Jurkat, Clone E6-1 (cell line): ENCODE measurements at places on chromosomes 4 and X.

GRCh38 chr4:917466-917865 is 14.7 kb downstream of the GAK start:
- no peak for DNase-seq

DNA sequence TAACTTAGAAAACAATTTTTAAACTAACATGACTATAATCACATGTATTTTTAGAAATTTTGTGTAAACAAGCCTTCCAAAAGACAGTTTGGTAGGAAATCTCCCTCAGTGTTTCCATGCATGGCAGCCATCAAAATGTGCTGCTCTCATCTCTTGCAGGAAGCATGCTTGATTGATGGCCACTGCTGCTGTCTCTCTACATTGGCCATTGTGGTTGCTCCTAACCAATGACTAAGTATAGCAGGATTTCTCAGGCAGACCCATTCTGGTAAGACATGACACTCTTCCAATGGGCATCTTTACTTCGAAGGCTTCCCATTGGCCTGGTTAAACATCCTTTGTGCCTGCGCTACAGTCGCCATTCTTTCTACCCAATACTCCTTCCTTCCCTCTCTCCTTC is 78.9 kb upstream of the GUCY1A1 start:
- DNase-seq, result no peak

- no peak for DNase-seq
Observed at GRCh38 chr4:167117273-167117672, 117.0 kb downstream of the SPOCK3 start.

- no peak for DNase-seq
Observed at GRCh38 chr4:156290811-156291210, 337.1 kb upstream of the CTSO start.

GRCh38 chr4:43251841-43252240 is 359.3 kb downstream of the GRXCR1 start:
- no peak for DNase-seq

DNA sequence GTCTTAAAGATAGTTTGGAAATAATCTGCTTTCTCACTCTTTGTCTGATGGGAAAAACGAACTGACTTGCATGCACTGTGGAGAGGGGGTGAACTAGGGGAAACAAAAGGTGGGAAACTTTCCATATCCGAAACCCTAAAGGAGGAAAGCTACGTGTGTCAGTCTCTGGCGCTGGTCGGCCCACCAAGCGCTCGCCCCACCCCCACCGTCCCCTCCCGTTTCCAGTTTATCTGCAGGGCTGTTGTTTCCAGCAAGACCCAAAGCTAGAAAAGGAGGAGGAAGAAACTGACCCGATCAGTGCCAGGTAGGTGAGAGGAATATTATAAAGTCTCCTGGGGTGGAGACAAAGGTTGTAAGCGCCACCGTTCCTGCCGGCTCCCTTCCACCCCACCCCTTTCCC is 552 bp downstream of the TCEAL9 start:
- DNase-seq, result no peak

- DNase-seq, result peak; percentile 28
Observed at GRCh38 chr4:186778134-186778533, 54.5 kb upstream of the FAT1 start.

DNA sequence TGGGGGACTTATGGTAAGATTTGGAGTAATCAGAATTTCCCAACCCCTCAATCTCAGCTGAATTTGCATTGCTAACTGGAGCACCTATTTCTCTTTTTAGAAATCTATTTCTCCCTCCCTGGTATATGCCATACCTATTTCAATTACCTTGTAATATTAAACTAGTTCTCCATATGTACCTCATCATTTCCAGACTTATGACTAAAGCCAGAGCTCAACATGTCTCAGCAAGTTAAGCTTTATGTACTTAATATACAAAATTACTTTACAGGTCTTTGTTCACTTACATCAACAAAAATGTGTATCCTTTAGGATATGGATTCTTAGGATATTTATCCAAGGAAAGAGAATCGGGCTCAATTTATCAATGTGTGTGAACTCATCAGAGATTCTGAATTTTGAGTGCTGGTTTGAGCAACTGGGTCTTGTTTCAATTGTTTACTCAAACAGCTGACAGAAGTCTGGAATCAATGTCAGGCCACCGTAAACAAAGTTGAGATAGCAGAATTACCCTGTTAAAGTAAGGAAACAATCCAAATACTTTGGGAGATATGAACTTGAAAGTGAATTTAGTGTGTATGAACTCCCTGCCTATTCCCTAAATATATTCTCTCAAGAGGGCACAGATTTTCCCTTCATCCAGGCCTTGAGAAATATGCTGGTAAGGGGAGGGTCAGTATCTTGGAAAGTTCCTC is 199.6 kb downstream of the VEGFC start:
- no peak for DNase-seq

DNA sequence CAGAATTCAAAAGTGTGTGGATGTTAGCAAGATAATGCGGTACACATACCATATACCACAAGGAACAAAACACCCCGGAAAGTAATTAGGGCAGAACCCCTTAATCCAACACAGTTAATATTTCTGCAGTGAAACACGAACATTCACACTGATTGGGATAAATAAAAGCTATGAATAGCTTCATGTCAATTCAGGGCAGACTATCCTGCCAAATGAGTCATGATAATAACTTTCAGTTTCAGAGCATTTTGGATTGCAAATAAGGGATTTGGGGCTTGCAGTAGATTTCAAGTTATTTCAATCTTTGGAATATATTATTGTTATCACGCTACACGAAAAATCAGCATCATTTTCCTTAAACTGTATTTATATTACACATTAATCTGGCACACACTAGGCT is 24.3 kb downstream of the IRF2 start:
- no peak for DNase-seq

- DNase-seq, result peak; percentile 25
Observed at GRCh38 chr4:109302361-109303139, at the start of gene COL25A1. Gene COL25A1 (minus strand): TSS chr4:109302658.

- DNase-seq, result peak; percentile 70
Observed at GRCh38 chrX:153947009-153947769, 2.7 kb upstream of the RENBP start.

DNA sequence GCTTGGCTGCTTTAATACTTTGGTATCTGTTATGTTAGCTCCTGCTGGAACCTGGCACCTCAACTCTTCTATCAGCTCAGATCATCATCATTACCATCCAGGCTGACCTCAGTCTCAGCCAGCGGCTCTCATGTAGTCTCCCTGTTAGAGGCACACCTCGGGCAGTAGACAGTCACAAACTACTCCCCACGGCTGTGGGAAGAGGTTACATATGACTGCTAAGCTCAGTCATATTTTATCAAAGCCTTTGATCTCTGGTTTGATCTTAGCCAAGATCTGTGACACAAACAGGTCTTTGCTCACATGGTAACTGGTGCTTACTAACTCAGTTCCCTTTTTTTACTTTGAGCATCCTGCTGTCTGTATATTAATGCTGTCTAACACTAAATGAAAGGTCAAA is 384.9 kb downstream of the CENPC start:
- peak; percentile 6 for DNase-seq

GRCh38 chr4:26896636-26897035 is 36.0 kb downstream of the STIM2 start:
- DNase-seq, result no peak

DNA sequence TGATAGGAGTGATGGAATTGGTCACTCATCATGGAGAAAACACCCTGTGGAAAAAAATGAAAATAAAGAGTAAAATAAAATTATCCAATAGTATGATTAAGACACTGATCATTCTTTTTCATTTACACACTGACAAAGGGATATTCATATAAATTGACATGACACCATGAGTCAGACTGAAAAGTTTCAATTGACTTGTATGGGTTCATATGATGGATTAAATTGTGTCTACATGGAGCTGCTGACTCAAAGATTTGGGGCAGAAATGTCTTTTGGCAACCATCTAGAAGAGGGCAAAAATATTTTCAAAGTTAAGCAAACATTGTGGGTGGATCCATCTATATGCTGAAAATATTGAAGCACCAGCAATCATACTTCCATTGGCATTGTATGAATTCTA is 153.4 kb upstream of the PPP3CA start:
- DNase-seq, result no peak

- peak; percentile 81 for DNase-seq
Observed at GRCh38 chr4:113825272-113825671, 63.7 kb upstream of the CAMK2D start.

- no peak for DNase-seq
Observed at GRCh38 chr4:14743172-14743571, 259.1 kb upstream of the CPEB2 start.

DNA sequence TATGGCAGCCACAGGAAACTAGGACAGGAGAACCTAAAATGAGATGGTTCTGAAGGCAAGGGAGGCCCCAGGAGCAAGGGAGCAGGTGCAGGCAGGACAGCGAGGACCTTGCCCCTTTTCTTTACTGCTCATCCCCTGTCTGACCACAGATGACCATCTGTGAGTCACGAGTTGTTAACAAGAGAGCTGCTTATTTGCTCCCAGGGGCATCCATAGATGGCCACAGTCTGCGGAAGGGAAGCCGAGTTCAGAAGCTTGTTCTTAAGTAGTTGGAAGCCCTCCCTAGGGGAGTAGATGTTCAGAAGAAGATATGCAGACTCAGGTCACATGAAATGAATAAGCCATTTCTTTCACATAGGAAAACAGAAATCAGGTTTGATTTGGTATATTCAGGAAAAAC is 69.4 kb downstream of the EVC2 start:
- no peak for DNase-seq

GRCh38 chrX:2187352-2188115 is 313.2 kb downstream of the DHRSX start:
- DNase-seq, result no peak

DNA sequence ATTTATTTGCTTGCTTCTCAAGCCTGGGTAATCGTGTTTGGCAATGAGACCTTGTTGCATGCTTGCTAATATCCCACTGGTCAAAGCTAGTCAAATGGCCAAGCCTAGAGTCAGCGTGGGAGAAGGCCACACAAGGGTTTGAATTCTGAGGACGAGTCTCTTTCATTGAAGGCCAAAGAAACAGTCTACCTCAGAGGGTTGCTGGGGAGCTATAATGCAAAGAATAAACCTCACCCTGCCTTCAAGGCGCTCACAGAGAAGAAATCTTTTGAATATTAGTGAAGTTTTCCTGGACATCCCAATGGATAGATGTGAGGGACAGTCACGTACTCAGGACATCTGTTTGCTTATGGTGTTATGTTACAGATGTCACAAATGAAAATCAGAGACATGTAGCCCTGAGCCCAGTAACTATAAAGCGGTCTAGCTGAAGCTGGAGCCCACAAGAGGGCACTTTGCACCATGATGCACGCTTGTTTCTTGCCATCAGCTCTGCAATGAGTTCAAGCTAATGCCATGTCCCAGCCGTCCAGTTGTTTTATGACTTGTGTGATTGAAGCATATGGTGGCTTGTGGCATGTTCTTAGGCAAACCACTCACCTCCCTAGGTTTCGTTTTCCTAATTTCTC is 1.1 kb upstream of the TLR3 start:
- peak; percentile 55 for DNase-seq

- DNase-seq, result peak; percentile 14
Observed at GRCh38 chr4:13430834-13431568, 53.1 kb downstream of the RAB28 start.

DNA sequence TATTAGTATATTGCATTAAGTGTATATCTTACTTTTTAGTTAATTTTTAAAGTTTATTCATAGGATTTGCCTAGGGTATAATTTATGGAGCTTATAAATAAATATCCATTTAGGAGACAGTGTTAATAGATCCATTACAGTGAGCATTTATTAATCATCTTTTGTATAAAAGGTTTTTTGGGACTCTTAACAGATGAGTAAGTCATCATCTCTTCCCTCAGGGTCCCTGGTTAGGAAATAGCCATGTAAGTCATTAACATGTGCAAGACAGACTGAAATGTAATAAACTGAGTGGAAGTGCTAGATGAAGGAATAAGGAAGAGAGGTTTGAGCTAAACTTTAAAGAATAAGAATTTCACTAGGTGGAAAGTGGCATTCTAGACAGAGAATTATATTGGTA is 69.2 kb downstream of the PAQR3 start:
- DNase-seq, result no peak

GRCh38 chr4:135240796-135241195 is 1039.2 kb upstream of the PABPC4L start:
- DNase-seq, result no peak

DNA sequence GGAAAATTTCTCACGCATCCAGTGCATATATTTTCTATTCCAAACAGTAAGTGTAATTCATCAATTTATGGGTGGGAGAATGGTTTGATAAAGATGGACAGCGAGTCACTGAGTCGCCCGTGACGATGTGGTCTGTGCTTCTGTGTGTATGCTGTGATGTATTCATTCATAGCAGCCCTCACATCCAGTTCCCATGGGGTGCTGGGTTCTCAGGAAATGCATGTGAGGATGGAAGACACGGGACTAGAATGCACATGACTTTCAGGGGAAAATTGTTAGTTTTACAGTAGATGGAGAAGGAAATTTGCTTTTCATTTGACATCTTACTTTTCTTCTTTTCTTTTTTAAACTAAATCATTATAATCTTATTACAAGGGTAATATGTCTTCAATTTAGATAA is 152.9 kb downstream of the STOX2 start:
- no peak for DNase-seq

- DNase-seq, result no peak
Observed at GRCh38 chr4:61588621-61589402, 388.7 kb downstream of the ADGRL3 start.

DNA sequence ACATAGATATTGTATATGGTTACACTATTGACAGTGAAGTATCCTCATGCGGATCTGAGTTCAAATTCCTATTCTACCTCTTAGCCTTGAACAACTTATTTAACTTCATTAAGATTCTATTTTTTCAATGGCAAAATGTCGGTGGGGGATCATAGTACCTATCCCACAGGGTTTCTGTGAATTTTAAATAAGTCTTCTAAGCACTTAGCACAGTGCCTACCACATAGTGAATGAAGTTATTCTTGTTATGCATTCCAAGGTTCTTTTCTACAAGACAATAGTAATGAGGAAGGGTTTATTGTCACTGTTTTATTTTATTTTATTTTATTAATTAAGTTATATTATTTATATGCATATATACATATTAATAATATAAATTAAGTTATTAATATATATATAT is 8.8 kb upstream of the ENAM start:
- DNase-seq, result no peak

GRCh38 chr4:155007660-155008176 is 200.7 kb upstream of the NPY2R start:
- no peak for DNase-seq
